ENCODE measurements at places on chromosomes 2 and 18. TPM values are rescaled to one million over a fixed set of nuclear protein-coding genes. Genes with fewer than 3 reads are reported as not detected.

BOK gene
- total RNA-seq: not detected

CYP27A1 gene
- 0.66 TPM for total RNA-seq

SPP2 gene
- total RNA-seq: not detected

GRCh38 chr2:199707593-199708185 is 143.3 kb downstream of the FTCDNL1 start:
- ATAC-seq: no peak

- ATAC-seq: no peak
Observed at GRCh38 chr2:136347981-136348380, 230.0 kb upstream of the CXCR4 start.
